ENCODE measurements at places on chromosomes 4 and X. TPM values are rescaled to one million over a fixed set of nuclear protein-coding genes. Genes with fewer than 3 reads are reported as not detected.

The CCDC149 gene
- 8.6 TPM for total RNA-seq

DNA sequence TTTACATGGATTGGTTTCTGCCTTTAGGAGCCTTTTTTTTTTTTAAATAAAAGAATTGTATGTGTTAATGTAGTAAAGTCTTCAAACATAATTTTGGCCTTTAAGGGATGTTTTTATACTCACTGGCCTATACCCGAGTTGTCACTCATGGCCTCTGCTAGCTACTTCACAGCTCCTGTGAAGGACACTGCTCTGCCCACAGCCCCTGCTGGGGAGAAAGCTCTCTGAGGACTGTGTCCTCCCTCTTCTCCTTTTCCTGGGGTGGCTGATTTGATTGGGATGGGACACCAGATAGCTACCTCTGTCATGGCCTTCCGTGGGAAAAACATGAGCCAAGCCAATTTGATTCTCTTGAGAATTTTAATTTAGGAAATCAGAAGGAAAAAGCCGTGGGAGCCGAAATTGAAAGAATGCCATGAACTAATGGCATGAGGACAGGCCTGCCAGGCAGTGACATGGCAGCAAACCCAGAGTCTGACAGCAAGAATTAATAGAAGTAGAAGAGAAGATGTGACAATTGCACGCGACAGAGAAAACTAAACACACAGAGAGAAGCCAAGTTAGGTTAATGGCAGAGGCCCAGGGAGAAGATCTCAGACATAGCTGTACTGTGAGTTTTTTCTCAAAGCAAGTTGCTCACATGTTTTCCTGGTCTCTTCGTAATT is 81.4 kb downstream of the ARHGAP10 start:
- DNase-seq = no peak

GRCh38 chrX:57074458-57074857 is 46.9 kb downstream of the SPIN2B start:
- DNase-seq = no peak

- no peak for DNase-seq
Measured at GRCh38 chr4:17995165-17995564, 26.4 kb downstream of the LCORL start.

- DNase-seq = peak; percentile 82
Measured at GRCh38 chr4:108018040-108018883, 28.6 kb downstream of the HADH start.

- DNase-seq = no peak
Measured at GRCh38 chrX:40418813-40419195, 162.0 kb upstream of the ATP6AP2 start.

GRCh38 chrX:68659786-68660185 is 12.3 kb downstream of the STARD8 start:
- no peak for DNase-seq

The HELT gene
- not detected for total RNA-seq

The CAMK2D gene
- 84.4 TPM for total RNA-seq

DNA sequence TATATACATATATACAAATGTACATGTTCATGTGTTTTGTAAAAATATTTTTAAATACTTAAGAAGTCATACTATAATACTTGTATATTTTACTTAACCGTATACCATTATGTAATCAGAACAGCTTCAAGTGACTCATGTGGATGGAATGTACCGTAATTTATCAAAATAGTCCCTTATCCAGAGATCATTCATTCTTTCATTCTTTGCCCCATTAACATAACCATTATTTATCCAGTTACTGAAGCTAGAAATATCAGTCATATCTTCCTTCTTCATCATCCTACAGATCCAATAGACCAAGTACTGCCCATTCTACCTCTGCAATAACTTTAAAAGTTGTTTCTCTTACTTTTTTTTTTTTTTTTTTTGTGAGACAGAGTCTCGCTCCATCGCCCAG is 164.2 kb downstream of the MAB21L2 start:
- DNase-seq = peak; percentile 26

GRCh38 chr4:1980561-1981041 is 28.2 kb downstream of the NELFA start:
- no peak for DNase-seq

DNA sequence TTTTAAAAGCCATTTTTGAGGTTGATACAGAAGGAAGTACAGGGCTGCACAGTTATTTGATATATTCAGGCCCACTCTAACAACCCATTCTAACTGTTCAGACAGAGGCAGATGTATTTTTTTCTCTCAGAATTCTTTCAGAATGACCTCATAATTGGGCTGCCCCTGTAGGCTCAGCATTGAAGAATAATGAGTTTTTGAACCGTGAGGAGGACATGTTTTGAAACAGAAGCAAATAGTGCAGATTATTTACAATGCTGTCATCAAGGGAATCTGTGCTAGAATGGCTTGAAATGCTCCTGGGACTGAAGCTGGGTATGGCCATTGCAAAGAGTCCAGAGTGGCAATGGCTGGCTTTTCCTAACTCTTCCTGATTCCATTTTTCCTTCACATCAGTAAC is 158.1 kb downstream of the SOX3 start:
- DNase-seq = no peak

The SOX3 gene
- not detected for total RNA-seq

DNA sequence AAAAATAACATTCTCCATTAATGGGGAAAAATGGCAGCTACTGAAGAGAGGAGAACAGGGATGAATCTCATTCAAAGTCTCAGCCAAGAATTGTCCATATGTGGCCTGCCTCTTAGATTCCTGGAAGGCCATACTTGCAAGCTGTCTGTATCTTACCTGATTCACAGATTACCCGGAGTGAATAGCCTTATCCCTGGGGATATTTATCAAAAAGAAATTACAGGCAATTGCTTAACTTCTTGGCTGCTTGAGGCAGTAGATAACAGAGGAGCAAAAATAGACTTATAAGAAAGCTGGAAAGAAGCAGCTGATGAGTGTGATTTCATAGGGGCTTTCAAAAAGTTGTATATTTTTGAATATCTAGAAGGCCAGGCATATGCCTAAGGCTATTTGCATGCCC is 68.8 kb upstream of the PPP1R2C start:
- no peak for DNase-seq

The ARHGAP6 gene
- total RNA-seq = 1.9 TPM

DNA sequence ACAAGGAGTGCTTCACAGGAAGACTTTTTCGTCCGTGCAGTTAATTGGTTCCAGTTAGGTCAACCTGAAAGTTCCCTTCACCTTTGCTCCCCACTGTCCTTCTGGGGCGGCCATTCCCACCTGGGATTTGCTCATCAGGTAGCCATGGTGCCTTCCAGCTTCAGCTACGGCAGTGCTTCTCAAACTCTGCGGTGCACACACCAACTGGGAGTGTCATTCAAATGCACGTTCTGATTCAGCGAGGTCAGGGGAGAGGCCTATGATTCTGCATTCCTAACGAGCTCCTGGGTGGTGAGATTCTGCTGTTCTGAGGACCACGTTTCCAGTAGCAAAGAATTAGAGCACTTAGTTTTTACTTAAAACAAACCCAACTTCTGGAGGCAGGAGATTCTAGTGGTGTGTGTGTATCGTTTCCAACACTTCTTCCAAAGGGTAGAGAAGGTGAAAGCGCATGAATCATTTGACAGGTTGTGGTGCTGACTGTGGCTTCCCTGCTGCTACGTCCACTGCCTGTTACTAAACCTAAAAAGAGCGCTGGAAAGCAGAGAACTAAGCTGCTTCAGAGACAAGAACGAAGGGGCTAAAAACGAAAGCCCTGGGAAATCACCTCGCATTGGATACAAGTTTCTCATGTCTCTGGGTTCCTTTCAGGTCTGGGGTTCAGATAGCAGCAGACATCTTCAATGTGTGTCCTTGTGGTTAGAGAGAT is 4.7 kb upstream of the HELT start:
- DNase-seq = no peak

DNA sequence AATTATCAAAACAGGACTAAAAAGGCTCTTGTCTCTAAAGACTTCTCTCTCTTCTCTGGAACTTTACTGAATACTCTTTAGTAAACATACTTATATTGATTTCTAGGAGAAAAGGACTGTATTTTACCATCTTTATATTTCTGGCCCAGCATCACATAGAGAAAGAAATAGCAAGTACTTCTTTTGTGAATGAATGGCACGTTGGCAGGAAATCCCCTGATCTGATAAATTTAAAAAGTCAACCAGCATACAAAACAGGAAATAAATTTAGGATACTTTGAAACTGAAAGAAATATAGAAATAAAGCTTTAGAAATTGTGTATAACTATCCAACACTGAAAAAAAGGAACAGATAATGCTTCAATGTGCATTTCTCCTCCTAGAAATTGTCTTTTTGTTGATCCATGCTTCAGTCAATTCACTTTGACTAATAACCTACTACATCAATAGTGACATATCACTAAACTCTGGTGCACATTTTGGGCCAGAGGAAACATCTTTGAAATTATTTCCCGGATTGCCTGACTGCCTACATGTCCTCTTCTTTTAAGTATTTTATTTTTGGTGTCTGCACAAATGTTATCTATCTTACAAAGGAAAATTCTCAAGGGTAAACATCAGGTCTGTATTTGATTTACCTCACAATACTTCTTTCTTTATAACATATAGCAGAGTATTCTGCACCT is 183.5 kb upstream of the FSTL5 start:
- no peak for DNase-seq

DNA sequence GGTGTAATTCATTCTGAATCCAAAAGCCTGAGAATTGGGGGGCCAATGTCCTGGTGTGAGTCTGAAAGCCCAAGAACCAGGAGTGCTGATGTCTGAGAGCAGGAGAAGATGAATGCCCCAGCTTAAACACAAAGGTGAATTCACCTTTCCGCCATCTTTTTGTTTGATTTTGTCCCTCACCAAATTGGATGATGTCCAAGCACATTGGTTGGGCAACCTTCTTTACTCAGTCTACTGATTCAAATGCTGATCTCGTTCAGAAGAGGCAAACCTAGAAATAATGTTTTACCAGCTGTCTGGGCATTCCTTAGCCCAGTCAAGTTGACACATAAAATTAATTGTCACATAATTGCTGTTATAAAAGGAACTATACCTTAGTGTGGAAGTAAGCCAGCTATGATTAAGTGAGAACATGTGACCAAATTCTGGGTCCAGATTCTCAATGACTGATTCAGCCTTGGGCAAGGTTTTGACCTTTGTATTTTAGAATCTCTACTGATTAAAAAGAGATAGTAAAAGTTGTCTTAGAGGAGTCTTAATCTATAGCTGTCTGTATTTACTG is 34.5 kb upstream of the SLC4A4 start:
- DNase-seq = no peak

The PTCHD1 gene
- not detected for total RNA-seq

DNA sequence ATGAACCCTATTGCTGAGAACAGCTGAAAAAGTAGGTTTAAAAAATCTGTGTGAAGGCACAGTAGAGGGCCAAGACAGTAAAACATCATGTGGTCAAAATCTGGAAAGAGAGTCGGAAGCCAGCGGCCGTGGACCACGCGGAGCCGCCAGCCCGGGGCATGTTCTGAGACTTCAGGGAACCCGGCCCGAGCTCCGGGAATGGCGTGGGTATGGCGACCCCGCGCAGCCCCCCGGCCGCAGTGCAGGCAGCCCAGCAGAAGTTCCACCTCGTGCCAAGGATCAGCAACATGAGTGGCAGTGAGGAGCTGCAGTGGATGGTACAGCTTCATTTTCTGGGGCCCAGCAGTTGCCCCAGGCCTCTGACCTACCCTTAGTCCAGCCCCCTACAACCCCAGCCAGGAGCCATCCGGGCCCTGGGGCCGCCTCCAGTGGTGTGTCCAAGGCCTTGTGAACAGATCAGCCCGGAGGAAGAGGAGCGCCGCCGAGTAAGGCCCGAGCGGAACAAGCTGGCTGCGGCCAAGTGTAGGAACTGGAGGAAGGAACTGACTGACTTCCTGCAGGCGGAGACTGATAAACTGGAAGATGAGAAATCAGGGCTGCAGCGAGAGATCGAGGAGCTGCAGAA is 94.2 kb downstream of the LARP1B start:
- no peak for DNase-seq

The RTL3 gene
- total RNA-seq = 0.32 TPM

DNA sequence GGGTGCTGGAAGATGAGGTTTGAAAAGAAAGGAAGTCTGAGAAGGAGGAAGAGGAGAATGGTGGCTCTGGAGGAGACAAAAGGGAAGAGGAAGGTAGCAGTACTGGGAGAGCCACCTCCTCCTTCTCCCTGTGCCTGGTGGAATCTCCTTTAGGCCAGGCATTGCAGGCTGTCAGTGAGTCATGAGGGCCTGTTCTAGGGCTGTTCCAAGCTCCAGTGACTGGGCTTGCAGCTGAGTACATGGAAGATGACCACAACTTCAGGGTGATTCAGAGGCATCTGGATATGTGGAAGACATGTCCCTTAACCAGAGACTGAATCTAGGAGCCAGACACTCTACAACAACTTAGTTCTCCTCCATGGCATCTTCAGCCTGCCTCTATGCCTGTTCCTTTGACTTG is 107.8 kb downstream of the EFNB1 start:
- peak; percentile 69 for DNase-seq

DNA sequence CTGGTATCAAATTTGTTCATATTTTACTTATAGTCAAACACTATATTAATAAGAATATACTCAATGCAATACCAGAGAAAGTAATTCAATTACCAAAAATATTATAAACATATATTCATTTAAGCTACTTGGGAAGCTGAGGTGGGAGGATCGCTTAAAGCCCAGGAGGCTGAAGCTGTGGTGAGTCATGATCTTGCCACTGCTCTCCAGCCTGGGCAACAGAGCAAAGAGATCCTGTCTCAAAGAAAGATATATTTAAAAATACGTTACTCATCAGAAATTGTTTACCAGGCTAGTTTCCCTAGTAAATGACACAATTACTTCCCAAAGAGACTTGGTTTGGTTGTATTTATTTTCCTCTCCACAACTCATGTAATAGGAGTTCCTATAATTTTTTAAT is 433.6 kb downstream of the GASK1B start:
- DNase-seq = peak; percentile 17

The SPP1 gene
- 11.3 TPM for total RNA-seq

The USO1 gene
- total RNA-seq = 105 TPM

The FHIP1A gene
- under 0.01 TPM for total RNA-seq

- DNase-seq = peak; percentile 8
Measured at GRCh38 chr4:22202975-22203710, 254.6 kb upstream of the KCNIP4 start.

The STK32B gene
- total RNA-seq = 1.3 TPM

DNA sequence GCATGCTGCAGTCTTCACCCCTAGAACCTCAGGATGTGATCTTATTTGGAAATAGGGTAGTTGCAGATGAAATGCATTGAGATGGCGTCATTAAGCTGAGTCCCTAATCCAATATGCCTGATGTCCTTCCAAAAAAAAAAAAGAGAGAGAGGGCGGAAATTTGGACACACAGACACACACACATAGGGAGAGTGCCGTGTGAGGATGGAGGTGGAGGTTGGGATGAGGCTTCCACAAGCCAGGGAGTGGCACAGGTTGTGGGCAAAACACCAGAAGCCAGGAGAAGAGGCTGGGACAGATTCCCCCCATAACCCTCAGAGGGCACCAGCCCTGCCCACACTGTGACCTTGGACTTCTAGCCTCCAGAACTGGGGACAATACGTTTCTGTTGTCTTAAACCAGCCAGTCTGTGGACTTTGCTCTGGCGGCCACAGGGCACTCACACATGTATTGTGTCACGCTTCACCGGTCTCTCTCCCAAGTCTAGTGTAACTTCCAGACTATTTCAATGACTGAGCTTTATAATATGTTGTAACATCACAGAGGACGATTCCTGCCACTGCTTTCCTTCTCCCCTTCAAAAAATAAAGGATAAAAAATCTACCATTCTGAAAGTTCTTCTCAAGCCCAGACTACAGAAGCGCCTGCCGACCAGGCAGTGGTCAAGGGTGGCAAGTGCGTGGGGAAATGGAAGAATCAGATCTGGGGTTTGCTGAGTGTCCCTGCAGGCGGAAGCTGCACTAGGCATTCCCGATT is 35.8 kb upstream of the MAN2B2 start:
- DNase-seq = no peak

Data from fibroblast of villous mesenchyme (primary cell).